ENCODE measurements at places on chromosomes 3 and 15.

- DNase-seq, result no peak
These were observed 30.9 kb upstream of the POLR2M start for GRCh38 chr15:57675481-57676181.

DNA sequence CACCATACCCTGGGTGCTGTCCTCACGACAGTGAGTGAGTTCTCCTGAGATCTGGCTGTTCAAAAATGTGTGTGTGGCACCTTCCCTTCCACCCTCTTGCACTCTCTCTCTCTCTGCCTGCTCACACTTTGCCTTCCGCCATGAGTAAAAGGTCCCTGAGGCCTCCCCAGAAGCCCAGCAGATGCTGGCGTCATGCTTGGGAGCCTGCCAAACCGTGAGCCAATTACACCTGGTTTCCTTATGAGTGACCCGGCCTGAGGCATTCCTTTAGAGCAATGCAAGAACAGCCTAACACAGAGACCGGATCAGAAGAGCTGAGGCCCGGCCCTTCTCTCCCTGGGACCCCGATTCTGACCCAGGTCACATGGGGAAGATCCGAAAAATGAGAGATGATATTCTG lies 15.4 kb downstream of the TMEM44 start:
- no peak for DNase-seq

- DNase-seq, result no peak
These were observed 59.1 kb upstream of the TLE3 start for GRCh38 chr15:70156671-70157271.

DNA sequence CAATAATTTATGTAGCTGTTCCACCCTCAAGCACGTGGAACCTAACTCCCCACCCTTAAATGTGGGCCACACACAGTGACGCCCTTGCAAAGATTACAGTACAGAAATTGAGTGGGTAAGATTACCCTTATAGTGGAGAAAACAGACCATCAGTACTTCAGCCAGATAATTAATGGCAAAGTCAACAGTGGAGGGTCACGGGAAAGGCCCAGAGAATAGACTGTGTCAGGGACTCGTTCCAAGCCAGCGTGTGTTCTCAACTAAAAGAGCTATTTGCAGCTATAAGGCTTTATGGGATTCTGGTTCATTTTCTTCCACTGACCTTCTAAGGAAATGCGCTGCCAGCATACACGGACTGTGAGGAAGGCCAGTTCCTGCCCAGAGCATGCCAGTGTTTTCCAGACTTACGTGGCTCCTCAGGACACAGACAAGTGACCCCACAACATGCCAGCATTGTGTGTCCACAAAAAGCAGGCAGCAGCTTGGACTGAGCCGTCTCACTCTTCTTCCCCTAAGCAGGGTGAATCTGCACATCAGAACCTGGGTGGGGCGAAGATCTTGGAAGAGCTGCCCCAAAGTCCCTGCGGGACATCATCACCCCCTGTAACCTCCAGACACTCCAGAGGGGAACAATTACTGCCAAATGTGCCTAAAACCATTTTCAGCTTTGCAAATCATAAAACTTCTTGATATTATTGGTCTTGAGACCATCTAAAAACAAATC lies 428.5 kb downstream of the OCA2 start:
- no peak for DNase-seq

Data from activated CD8-positive, alpha-beta memory T cell treated with anti-CD3 and anti-CD28 coated beads, Interleukin-2, amount 50 U/mL, for 4 hours (primary cell).